ENCODE measurements at places on chromosomes 7 and 10. TPM values are rescaled to one million over a fixed set of nuclear protein-coding genes. Genes with fewer than 3 reads are reported as not detected.
A peak's percentile ranks its signal among the peaks of the same experiment; 100 is the strongest.

DNA sequence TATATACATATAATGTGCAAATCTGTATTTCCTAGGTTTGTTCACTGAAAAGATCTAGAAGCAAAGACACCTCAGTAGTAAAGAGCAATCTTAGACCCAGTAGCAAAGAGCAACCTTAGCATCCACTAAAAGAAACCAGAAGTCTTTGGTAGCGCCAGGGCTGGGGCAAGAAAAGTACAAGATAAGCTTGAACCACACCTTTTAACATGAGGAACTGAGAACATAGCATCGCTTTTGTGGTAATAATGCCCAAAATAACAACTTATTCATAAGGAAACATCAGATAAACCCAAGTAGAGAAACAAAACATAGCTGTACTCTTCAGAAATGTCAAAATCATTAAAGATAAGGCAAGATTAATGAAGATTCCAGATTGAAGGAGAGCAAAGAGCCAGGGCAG, 173.4 kb downstream of the IMMP2L start:
- no peak for DNase-seq

DNA sequence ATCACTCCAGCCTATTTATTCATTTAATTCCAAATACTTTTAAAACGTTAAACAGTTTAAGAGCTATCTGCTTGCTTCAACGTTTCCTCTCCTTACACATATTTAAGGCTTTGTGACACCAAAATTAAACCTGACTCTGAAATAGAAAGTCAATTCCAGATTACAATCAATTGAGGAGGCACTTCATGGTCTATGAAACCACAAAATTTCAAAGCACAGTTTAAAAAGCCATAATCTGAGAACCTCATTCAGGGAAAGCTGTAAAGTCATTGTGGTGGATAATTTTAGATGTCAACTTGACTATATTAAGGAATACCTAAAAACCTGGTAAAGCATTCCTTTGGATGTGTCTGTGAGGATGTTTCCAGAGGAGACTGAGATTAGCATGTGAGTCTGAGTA, 6.2 kb downstream of the SNX13 start:
- DNase-seq: no peak

DNA sequence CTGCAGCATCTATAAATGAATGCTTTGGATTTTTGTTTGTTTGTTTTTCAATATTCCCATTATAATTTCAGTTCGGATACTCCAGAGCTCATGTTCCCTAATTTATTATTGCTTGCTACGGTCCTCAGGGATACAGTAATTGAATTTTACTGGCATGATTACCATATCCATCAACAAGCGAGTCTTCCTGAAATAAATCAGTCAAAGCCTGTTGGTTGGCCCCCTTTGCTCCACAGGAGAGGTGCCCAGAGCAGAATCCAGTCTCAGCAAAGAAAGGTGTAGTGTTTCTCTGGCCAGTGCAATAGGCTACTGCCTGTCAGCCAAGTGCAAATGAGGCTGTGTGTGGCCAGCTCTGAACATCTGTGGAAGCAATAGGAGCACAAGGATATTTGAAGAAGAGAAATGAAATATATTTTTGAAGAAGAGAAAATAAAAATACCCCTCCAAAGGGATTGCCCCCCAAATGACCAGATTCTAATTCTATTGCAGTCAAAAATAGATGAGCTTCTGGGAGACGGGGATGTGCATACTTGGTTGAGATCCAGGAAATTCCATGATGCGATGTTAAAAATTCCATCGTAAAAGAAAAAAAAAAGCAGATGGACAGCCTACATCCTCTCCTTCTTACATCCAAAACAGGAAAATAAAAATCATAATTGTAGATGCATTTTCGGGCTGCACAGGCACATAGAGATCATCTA, 18.1 kb downstream of the TRIL start:
- DNase-seq: peak; percentile 24

DNA sequence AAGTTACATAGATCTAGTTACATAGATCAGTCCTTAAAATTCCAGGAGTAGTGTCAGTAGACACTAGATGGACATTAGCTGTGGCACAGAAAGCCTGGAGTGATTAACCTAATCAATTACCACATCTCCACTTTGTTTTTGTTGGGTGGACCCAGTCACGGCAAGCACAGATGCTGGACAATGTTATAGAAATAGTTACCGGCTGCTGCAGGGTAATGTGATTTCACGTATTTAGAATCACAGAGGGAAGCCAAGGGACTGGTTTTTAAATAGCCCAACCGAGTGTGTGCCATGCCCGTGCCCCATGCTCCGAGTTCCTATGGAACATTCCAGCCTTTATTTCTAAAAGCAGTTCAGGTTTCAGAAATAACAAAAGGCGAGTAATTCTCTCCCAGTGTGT, 2.8 kb downstream of the LGI1 start:
- no peak for DNase-seq

DNA sequence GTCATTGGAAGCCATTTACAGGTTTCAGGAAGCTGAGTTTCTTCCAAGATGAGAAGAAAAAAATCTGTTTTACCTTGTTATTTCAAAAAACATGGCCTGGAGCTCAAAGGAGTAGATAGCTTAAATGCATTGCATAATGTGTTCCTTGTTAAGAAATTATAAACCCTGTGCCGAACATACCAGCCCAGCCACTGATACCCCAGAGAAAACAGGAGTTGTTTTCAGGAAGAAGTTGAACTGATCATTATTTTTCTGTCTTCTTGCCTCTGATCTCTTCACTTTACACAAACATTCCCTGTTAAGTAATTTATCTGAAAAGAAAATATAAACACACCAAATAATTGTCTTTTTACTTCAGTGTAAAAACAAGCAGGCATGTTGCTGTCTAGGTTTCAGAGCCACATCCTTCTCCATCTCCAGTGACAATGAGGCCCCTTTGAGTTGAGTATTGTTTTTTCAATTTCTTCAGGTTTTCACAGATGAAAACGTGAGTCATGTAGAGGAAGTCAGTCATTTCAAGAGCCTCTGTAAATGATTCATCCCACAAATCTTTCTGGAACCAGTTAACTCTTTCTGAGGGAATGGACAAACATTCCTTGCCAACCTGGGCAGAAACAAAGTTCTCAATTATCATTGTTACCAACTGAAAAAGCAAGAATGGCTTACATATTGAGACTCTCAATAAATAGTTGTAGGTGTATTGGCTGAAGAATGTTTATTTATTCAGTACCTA, 244.2 kb downstream of the IPMK start:
- no peak for DNase-seq

GRCh38 chr7:4134631-4135030, 547.5 kb upstream of the FOXK1 start:
- DNase-seq: no peak

DNA sequence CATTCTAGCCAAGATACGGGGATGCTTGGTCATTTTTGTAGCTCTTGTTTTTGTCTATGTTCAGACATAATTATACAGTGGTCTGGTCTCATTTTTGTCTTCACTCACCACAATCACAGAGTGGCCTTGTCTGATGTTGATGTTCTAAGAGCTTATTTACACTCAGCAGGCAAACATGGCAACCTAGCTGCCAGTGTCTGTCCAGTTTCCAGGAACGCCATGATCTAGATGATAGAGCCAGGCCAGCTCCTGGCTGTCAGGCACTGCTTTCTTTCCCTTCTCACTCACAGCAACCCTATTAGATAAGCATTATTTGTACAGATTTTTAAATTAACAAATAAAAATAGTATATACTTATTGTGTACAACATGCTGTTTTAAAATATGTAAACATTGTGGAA, 98.6 kb upstream of the PHF14 start:
- no peak for DNase-seq

GRCh38 chr7:64890761-64891362, 12.2 kb upstream of the ZNF273 start:
- DNase-seq: no peak

DNA sequence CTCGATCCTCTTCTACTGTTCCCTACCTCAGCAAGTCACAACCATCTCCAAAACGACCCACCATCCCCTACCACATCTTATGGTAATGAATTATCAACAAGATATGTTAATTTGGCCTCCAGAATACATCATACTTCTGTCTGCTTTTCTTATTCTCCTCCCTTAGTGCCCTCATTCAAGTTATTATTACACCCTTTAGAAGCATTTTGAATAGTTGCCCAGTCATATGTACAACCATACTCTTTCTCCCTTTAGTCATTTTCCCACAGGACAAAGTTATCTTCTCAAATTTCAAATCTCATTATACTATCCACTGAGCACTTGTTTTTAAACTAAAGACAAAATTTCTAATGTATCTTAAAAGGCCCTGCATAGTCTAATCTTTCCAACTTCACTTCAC, 71.0 kb downstream of the GNAT3 start:
- DNase-seq: peak; percentile 80

DNA sequence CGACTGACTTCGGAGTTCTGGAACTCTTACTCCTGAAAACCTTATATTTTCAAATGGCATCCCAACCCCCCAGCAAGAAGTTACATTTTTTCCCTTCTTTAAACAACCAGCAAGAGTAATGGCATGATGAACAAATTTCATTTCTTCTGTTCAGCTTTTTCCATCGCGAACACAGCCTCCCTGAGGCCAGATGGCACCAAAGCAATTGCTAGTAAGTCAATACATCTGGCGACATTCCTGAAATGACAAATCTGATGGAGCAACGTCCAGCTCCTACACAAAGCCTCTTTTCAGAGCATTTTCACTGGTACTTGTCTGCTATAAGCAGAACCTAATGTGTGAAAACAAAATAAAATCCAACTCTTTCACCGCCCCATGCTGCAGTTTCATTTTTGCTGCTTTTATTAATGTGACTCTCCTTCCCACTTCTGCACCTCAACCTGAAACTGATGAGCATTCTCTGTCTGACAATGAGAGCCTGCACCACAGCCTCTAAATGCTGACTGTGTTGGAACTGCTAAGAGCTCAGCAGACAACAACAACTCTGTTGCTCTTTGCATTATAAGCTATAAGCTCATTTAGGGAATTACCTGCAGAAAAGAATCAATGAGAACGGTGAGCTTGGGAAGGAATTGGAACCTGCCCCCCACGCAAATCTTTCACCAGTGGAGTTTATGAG, 229.8 kb downstream of the FGFR2 start:
- DNase-seq: peak; percentile 73

DNA sequence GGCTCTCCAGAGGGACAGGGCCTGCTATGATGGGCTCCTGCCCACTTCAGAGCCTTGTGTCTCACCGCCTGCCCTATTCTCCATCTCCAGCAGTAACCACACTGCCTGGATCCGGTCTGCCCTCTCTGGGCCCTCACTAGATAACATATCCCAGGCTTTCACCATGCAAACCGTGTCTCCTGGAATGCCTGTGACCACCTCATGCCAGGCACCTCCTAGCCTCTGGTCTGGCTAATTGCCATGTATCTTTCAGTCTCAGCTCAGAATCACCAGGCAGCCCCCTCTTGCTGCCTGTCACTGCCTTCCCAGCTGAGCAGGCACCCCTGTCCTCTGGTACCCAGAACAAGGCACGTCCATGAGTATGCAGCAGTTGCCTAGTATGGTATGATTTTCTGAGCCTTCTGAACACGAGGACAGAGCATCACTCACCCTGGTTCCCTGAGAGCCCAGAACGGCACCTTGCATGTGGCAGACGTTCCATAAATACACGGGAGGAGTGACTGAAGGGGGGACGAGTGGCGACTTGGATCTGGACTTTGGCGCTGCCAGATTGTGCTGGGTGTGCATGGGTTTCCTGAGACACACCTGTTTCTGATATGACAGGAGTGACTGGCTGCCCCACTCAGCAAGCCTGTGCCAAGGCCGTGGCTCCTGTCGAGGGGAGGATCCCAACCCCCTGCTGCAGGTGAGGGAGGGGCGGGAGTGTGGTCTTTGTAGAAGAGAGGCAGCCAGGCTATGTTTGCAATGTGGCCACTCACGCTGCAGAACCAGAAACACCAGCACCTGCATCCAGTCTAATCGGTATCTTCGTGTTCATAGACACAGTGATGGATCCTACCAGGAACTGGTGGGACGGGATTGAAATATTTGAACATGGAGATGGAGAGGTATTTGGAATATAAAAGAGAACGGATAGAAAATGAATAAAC, 95.2 kb downstream of the VOPP1 start:
- DNase-seq: no peak

GRCh38 chr10:128362514-128362913, 236.3 kb upstream of the MKI67 start:
- no peak for DNase-seq

DNA sequence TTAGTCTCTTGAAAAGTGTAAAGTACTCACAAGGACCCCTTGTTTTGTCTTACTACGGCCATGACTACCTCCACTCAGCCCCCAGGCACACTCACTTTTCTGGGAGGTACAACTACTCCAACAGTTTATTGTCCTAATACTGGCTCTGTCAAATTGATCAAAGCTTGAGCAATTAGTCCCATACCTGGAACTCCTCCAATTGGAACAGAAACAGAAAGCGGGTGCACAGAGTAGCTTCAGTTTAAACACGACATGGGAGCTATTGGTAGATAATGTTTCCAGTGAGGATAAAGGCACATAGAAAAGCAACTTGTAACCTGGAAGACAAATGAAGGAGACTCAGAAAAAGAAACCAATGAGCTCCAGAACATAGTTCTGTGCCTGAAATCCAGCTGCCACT, 7.7 kb upstream of the GPR37 start:
- DNase-seq: no peak

DNA sequence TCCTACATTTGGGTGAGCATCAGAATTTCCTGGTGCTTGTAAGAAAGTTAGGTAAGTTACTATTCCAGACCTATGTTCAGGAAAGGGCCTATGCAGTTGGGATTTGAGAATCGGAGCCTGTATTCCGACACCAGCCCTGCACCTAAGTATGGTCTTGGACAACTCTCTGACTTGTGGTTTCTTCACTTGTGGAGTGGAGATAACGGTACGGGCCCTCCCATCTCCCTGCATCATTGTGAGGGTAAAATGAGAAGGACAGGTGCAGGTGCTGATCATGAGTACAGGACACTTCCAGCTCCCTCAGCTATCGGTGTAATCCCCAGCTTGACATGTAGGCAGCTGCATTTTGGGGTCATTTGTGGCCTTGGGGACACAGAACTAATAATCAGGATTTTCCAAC, 138.3 kb upstream of the NAMPT start:
- no peak for DNase-seq

GRCh38 chr7:106216923-106217542, 67.8 kb downstream of the NAMPT start:
- no peak for DNase-seq

- no peak for DNase-seq
These were observed 49.5 kb downstream of the GATA3 start for GRCh38 chr10:8104005-8104404.

Gene HOXA5
- 4.7 TPM for total RNA-seq

Gene LRIT1
- total RNA-seq: not detected

Gene TACC2
- 40.2 TPM for total RNA-seq

Gene CTAGE15
- 5.9 TPM for total RNA-seq

Gene LEP
- 0.59 TPM for total RNA-seq

Gene ANKRD61
- not detected for total RNA-seq

Gene CCDC172
- not detected for total RNA-seq

Gene ADRA2A
- 2.0 TPM for total RNA-seq
